ENCODE measurements at places on chromosomes 5 and 9. TPM values are rescaled to one million over a fixed set of nuclear protein-coding genes. Genes with fewer than 3 reads are reported as not detected.

Gene PAEP
- total RNA-seq, result not detected

Gene DRD1
- total RNA-seq, result 10.0 TPM

Gene ANKRD18B
- total RNA-seq, result not detected

DNA sequence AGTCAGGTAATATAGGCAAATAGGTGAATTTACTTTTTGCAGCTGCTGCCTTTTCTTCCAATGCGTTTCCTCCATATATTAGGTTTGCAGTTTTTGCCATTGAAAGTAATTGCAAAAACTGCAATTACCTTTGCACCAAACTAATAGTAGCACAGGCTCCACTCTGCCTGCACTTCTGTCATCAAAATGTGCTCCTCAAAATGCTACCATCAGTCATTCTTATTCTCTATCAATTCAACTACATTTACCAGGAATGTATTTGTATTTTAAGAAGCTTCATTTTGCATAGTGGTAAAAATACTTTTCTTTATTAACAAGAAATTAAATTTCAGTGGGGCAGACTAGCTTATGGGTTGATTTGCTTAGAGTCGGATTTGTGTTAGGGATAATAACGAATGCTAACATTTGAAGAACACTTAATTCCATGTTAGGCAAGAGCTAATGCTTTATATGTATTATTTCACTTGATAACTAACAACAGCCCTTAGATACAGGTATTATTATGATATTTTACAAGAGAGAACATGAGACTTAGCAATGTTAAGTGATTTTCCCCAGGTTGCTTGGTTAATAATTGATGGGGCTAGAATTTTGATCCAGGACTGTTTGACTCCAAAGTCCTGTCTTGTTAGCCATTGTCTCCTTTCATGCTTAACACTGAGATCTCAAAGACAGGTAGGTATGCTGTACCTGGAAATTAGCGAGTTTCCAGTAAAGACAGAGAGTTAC is 300.4 kb downstream of the MAN2A1 start:
- H3K27me3 ChIP-seq, result 0 out of 2 replicates have a peak, but pooled peaks cover 7% of the 10 kb centered on the region
- no peak overlapping the region for H3K4me3 ChIP-seq
- no peaks in the 10 kb centered on the region for H3K4me1 ChIP-seq
- no peaks in the 10 kb centered on the region for H3K36me3 ChIP-seq
- DNase-seq, result no peak

DNA sequence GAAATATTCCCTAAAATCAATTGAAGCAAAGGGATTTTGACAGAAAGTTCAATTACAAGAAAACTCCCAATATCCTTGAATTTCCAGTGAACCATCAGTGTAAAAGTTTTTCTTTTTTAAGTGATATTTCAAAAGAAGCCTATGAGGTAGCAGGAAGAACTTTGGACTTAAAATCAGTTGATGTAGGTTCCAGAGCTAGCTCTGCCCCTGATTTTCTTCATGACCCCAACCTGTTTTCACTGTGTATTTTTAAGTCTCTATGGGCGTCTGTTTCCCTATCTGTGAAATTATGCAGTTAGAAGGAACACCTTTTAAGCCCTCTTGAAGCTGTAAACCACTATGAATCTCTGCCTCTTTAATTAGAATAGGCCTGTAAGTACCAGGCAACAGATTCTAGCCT is 66.2 kb upstream of the SLC1A1 start:
- no peak for DNase-seq
- no peaks in the 10 kb centered on the region for H3K36me3 ChIP-seq
- no peak overlapping the region for H3K4me3 ChIP-seq
- no peaks in the 10 kb centered on the region for H3K27me3 ChIP-seq
- no peaks in the 10 kb centered on the region for H3K4me1 ChIP-seq
- H3K27ac ChIP-seq, result no peak overlapping the region

GRCh38 chr5:69030358-69031062 is 63.3 kb upstream of the SLC30A5 start:
- H3K27ac ChIP-seq, result no peak overlapping the region
- no peak for DNase-seq
- no peaks in the 10 kb centered on the region for H3K4me1 ChIP-seq

GRCh38 chr5:951940-952596 is 56.5 kb upstream of the NKD2 start:
- peaks cover 15% of the 10 kb centered on the region for H3K4me1 ChIP-seq
- no peaks in the 10 kb centered on the region for H3K36me3 ChIP-seq
- no peak for DNase-seq
- peaks cover 14% of the 10 kb centered on the region for H3K27me3 ChIP-seq
- H3K4me3 ChIP-seq, result no peak overlapping the region
- no peak overlapping the region for H3K27ac ChIP-seq

DNA sequence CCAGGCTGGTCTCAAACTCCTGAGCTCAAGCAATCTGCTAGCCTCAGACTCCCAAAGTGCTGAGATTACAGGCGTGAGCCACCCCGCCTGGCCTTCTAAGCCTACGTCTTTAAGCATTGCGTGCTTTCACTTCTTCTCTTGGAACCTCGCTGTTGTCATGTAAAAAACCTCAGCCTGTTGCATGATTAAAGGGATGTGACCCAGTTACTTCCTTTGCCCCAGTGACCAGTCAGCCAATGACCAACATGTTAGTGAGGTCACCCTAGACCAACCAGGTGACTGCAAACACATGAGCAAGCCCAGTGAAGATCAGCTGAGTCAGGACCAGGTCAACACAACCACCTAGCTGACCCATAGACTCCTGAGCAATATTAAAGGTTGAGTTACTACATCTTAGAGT is 10.5 kb downstream of the KIF4B start:
- H3K4me3 ChIP-seq, result no peak overlapping the region
- no peaks in the 10 kb centered on the region for H3K4me1 ChIP-seq
- H3K27me3 ChIP-seq, result 0 out of 2 replicates have a peak, but pooled peaks cover 2% of the 10 kb centered on the region
- DNase-seq, result no peak

DNA sequence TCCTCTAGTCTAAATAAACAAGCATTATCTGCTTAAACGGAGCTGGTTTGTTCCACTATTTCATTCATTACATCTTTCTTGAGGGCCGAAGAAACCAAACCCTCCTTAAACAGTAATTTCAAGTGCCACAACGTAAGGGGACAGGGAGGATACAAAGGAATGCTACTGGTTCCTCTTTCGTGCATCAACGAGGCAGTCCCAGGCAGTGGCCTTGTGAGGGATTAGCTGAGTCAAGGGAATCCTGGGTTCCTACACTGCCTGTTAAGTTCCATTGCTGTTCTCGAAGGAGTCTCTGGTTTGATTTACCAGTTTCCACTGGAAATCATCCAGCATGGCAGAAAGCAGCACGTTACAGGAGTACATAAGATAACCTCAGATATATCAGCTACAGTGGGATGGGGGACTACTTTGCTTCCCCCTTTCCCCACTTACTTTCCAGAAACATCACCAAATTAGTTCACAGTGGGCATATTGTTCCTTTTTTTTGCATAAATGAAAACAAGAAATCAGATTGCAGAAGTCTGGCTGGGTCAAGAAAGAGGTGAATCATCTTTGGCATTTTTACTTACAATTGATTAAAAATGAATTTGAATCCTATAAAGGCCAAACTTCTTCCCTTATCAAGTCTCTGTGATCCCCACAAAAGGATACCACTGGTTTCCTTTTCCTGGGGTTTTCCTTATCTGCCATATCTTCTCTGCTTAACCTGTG is 2.5 kb upstream of the RANBP3L start:
- no peak overlapping the region for H3K4me3 ChIP-seq
- no peaks in the 10 kb centered on the region for H3K27me3 ChIP-seq
- no peaks in the 10 kb centered on the region for H3K36me3 ChIP-seq

GRCh38 chr5:101091902-101092301 is 188.8 kb upstream of the ST8SIA4 start:
- no peaks in the 10 kb centered on the region for H3K4me1 ChIP-seq
- H3K36me3 ChIP-seq, result no peaks in the 10 kb centered on the region
- no peak overlapping the region for H3K27ac ChIP-seq
- H3K4me3 ChIP-seq, result no peak overlapping the region
- no peak for DNase-seq
- H3K27me3 ChIP-seq, result no peaks in the 10 kb centered on the region

- DNase-seq, result no peak
- no peak overlapping the region for H3K4me3 ChIP-seq
- no peaks in the 10 kb centered on the region for H3K4me1 ChIP-seq
- H3K27ac ChIP-seq, result no peak overlapping the region
- H3K27me3 ChIP-seq, result no peaks in the 10 kb centered on the region
- H3K36me3 ChIP-seq, result no peaks in the 10 kb centered on the region
These were observed 46.3 kb upstream of the TDRD7 start for GRCh38 chr9:97365634-97366033.

DNA sequence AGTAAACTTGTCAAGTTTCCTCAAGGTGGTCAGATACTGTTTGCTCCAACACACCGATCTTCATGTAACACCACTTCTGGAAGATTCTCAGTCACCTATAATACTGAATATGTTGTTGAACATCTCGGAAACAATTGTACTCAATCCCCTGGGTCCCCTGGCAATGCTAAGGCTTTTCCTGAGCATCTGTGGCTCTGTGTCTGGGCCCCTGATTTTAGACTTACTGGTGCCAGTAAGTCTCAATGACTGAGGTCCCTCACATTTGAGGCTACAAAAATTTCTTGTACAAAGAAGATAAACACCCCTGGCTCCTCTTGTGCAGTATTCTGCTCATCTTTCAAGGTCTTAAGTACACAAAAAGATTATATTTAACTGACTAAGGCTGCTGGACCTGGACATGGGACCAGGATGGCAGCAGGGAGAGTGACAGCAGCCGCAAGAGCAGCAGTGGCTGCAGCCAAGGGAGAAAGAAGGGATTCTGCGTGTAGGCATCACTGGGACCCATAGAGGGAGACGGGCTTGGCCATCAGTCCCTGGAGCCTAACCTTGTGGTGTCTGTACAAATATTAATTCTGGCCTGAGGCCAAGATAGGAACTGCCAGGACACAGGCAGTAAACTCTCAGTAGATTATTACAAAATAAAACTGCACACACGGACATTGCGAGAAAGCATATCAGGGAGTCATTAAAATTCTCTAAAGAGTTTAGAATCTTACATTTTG is 49.0 kb upstream of the TNPO1 start:
- H3K27ac ChIP-seq, result no peak overlapping the region
- DNase-seq, result no peak
- no peaks in the 10 kb centered on the region for H3K36me3 ChIP-seq
- no peaks in the 10 kb centered on the region for H3K4me1 ChIP-seq

DNA sequence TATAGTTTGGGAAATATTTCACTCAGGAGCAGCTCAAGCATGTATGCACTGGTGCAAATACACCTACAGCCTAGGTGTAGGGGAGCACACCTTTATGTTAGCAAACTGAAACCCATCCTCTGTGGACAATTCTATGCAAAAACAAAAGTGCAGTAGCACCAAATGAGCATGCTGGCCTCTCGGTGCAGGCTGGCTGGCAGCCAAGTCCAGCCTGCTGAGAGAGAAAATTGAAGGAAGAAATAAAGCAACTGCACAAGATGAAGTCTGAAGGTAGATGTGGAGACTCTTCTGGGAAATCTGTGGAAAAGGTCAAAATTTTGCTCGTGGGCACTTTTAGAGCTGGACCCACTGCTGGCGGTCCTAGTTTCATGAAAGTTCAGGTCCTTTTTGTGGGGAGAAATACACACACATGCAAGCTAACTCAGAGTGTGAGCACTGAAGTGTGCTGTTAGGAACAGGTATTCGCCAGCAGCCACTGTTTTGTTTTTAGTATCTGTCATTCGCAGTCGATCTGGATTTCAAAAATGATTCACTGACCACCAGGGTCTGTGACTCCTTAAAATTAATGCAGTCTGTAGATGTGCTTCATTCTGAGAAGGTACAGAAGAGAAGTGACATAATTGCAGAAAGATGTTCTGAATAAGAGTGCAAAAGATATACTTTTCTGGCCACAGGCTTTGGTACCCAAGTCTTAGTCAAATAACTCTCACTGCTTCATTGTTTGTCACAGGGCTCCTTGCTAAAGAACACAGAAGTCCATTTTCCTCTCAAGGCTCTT is 281.7 kb downstream of the PARP8 start:
- no peak overlapping the region for H3K27ac ChIP-seq
- no peak for DNase-seq
- H3K36me3 ChIP-seq, result no peaks in the 10 kb centered on the region
- H3K4me1 ChIP-seq, result no peaks in the 10 kb centered on the region
- H3K4me3 ChIP-seq, result no peak overlapping the region
- no peaks in the 10 kb centered on the region for H3K27me3 ChIP-seq

DNA sequence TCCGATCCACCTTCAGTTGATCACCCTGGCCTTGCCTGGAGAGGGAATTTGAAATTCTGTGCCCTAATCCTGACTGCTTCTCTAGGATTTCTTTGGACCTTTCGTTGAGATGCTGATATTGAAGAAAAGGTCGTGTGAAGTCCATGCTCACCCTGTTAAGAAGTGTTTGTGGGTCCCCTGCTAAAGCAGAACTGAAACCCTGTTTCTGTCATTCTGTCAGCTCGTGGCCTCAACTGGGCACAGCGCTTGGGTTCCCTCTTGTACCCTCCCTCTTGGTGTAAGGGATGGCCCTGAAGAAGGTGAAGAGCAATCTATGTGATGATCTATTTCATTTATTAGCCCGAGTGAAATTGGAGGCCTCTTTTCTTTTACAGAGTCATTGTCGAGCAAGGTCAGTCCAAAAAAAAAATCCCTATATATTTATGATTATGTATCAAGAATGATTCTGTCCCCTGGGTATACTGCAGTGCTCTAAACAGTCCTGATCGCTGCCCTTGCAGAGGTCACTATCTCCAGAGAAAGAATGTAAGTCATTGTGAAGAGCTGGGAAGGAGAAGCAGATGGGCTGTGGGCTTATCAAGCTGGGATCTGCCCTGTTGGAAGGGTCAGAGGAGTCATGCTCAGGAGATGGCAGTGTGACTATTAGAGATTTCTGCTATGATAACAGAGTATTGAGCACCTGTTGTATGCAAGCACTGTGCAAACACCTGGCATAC is 56.1 kb downstream of the WWC1 start:
- no peak for DNase-seq
- H3K4me1 ChIP-seq, result peaks cover 6% of the 10 kb centered on the region
- H3K27ac ChIP-seq, result no peak overlapping the region

DNA sequence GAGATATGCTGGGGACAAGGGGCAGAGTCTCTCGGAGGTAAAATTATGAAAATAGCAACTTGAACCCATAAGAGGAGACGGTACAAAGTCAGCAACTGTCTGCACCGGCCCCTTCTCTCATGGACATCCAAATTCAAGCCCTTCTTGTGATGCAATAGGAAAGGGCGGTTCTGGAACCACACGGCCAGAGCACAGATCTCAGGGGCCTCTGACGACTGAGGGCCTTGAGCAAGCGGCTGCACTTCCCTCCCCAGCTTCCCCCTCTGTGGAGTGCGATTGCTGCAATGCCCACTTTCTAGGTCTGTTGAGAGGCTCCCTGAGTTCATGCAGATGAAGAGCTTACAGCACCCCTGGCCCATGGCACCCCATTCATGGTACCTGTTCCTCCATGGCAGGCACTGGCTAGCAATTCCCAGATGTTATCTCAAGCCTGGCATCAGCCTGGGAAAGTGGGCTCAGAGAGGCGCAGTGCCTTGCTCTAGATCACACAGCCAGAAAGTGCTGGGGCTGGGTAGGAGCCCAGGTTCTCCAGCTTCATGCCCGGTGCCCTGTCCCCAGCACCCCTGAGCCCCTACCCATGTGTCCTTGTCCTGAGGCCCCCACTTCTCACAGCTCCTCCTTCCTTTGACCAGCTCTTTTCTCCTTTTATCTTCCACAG is 17.7 kb upstream of the CPLX2 start:
- H3K4me1 ChIP-seq, result no peaks in the 10 kb centered on the region
- H3K27ac ChIP-seq, result no peak overlapping the region
- no peak for DNase-seq
- peaks cover 18% of the 10 kb centered on the region for H3K27me3 ChIP-seq

- peaks cover 4% of the 10 kb centered on the region for H3K4me1 ChIP-seq
- H3K27me3 ChIP-seq, result no peaks in the 10 kb centered on the region
These were observed 23.0 kb downstream of the SLC28A3 start for GRCh38 chr9:84317563-84317962.
